ENCODE measurements at places on chromosomes 7 and 10.

GRCh38 chr7:125061776-125062397 lies 132.3 kb upstream of the POT1 start:
- DNase-seq: no peak

- DNase-seq: no peak
Measured at GRCh38 chr7:37070471-37070870, 346.2 kb upstream of the AOAH start.

GRCh38 chr10:86670290-86670811 lies 2.0 kb downstream of the LDB3 start:
- no peak for DNase-seq

DNA sequence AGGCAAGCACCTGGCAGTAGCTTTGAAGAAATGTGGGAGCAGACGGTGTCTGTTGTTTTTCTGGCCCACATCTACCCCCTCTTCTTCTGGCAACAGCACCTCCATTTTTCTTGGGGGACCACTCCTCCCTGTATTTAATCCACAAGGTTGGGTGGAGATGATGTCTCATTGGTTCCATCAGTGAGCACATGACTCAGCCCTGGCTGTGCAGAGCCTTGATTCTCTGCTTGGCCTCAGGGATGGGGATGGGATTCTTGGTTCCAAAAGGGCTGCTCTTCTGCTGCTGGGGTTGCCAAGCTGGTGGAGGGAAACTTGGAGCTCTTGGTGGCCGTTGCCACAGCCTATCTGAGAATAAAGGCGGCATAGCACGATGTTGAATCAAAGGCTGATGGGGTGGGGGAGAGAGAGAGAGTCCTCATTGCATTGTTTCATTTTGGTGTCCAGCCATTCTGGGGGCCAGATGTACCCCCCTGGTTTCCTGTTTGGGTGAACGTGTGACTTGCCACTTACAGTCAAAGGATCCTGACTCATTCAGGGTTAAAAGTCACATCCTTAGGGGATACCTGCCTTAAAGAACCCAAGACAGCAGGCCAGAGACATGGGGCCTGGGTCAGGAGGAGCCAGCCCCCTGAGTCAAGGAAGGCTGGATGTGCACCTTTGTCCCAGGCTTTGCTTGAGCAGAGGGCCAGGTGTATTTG lies 25.9 kb downstream of the GRK5 start:
- peak; percentile 21 for DNase-seq

DNA sequence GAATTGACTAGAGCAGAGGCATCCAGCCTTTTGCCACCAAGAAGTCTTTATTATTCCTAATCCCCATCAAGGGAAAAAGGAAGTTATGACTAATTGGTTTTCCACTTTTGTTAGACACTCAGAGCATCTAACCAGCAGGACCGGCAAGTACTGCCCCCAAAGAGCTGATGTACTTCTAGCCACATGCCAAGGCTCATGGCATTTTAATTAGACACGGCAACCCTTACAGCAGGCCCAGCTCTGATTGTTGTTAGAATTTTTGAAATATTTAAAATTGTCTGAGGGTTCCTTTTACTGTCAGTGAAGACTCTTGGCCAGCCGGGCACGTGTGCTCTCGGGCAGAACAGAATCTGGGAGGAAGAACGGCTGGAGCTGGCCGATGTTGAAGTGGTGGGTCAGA lies 114.8 kb downstream of the SPAG6 start:
- no peak for DNase-seq

GRCh38 chr7:129780257-129780973 lies 168.9 kb downstream of the NRF1 start:
- DNase-seq: peak; percentile 80

- no peak for DNase-seq
Measured at GRCh38 chr7:79936281-79936983, 198.2 kb upstream of the GNAI1 start.

DNA sequence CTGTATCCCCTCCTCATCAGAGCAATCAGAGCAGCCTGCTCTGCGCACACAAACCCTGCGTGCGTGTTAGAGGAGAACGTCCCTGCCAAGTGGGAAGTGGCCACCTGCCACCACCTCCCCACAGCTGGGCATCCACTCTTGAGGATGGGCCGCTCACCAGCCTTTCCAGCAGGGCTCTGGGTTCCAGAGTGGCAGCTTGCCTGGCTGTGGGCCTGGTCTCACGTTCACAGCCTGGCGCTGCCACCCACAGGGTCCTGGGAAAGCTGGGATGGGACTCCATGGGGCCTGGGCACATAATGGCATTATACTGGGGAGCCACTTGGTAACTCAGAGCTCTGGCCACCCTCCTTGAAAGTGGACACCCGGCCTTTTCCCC lies 151.1 kb upstream of the PPP2R2D start:
- no peak for DNase-seq

- DNase-seq: no peak
Measured at GRCh38 chr7:158246960-158247673, 340.5 kb downstream of the PTPRN2 start.

DNA sequence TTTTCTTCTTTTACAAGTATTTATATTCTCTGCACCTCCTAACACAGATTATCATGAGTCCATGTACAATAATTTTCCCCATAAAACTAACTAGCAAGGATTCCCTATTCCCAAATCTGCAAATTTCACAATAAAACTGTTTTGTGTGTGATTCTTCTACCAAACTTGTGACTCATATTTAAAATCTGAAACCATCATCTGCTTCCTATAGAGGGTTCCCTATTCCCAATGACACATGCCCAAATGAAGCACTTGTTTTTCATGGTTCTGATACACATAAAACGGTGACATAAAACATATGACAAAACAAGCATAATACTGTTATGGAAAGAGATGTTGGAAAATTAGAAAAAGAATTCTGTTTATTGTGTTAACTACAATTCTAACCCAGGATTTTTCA lies 657.6 kb downstream of the PARD3 start:
- DNase-seq: no peak

GRCh38 chr10:79054203-79055099 lies 14.3 kb upstream of the ZMIZ1 start:
- no peak for DNase-seq

DNA sequence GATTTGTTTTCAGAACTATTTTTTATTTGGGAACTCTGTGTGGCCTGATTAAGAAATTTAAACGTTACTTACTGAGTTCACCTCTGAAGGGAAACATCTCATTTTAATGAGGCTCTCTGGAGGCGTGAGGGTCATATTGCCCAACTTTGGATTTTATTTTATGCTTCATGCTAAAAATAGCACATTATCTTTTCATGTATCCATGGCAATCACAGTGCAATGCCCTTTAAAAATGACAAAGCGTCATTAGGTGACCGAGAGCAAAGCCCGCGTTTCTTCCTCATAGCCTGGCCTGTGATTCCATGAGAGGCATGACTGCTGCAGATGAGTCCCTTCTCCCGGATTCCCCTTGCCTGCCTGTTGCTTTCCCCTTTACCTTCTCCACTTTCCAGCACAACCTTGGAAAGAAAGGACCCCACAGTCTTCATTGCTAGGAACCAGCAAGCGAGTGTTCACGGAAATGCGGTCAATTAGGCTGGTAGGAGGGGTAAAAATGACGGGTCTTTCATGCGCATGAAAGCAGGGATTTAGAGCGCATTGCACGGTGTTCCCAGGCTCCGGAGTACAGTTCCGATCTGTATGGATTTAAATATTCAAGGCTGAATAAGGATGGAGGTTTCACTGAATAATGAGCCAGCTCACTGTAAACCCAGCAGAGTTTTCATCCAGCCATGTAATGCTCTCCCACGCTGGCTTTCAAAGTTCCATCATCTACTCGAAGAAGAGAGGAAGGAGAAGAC lies 98.2 kb upstream of the PITRM1 start:
- no peak for DNase-seq

DNA sequence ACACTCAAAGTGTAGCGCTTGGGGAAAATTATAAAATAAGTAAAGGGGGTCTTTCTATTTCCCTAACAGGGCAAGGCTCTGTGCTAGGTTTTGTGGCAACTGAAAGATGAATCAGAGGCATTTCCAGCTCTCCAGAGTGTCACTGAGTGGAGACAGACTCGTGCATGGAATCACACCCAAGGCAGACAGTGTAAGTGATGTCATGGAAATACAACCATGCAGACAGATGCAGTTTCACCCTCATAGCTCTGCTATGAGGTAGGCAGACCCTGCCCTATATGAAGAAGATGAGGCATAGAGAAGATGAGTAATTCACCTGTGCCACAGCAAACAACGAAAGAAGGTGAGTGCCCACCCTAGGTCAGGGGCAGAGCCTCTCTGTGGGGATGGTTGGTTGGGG lies 57.2 kb upstream of the PITRM1 start:
- DNase-seq: no peak

DNA sequence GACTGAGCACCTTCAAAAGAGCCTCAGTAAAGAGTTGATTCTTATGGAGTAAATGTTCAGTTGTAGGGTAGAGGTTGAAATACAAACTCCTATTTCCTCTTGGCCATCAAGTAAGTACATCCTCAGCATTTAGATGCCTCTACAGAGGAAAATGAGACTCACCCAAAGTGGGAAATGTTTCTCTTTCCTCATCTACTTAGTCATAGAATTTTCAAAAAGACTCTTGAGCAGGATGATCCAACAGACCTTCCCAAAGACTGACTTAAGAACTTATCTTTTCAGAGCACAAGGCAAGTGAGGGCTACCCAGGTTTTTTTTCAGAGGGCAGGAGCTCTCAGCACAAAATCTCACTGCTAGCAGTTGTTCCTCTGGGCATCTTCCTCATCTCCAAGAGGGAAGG lies 449.1 kb downstream of the KCNMA1 start:
- DNase-seq: no peak

DNA sequence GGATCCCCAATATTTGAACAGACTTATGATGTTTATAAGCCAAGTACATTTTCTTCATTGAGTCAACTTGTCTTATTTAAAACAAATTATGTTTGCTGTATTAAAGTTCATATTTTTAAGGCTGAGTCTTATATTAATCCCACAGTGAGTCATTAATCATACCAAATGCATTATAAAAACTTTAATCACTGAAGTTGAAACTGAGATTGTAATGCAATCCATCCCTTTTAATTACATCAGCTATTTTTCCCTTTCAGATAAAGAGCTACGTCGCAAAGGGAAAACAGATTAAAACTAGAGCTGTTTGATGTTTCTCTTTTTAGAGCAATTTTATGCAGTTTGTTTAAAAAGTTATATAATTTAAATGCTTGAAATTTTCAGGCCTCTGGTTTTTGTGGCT lies 183.0 kb downstream of the ARID5B start:
- no peak for DNase-seq

DNA sequence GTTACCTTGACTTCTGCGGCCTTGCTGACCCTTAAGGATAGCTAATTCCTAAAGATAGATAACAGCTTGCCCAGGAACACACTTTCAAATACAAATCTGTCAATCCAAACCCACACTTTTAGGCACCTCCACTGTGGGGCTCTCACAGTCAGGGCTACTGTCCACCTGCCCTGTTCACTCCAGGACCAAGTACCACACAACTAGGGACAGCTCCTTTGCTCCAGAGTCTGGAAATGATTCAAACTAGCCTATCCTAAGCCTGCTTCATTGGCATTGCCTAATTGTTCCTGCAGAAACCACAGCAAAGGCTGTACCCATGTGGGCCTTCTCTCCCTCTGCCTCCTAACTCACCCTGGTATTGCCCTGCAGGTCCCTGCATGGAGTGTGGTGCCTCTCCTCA lies 538.9 kb upstream of the IGFBP3 start:
- no peak for DNase-seq

DNA sequence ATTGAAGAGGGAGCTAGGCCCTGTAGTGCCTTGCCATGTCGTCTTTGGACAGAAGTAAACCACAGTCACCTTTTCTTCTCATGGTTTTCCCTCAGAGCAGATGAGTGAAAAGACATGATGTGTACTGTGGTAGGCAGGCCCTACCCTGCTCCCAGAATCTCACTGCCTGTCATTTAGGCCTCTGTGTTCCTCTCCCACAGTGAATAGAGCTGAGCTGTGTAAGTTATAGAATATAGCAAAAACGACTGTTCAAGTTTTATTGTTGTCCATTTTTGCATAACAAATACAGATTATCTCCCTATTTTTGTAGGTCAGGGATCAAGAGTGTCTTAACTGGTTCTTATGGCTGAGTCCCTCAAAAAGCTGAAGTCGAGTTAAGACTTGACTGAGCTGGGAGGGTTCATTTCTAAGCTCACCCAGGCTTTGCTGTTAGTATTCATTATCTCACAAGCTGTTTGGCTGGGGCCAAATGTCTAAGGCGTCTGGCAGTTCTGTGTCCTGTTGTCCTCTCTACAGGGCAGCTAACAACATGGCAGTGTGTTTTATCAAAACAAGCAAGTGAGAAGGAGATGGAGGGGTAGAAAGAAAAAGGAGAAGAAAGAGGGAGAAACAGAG lies 780.9 kb upstream of the POM121L12 start:
- no peak for DNase-seq

DNA sequence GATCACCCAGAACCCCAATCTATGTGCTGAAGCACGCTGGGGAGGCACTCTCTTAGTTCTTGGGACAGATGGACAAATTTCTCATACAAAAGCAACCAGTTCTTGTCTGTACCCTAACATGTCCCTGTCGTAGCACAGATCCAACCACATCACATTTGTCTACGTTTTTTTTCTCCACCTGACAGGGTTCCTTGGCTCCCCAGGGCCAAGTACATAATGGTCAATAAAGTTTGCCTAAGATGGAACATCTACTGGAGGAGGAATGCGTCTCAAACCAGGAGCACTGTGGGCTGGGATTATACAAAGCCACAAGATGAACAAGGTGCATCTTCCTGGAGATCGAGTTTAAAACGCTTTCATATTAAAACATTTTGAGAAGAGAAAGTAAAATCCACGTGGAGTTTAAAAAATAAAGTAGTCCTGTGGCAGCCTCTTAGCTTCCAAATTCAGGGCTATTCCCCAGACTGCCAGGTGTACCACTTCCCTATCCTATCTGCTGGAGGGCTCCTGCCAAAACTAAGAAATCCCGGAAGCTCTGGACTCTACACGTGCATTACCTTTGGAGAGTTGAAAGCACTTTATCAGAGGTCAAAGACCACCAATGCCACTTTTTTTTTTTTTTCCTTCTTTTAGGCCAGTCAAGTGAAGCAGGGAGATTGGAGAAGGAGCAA lies 1.4 kb downstream of the TMEM243 start:
- no peak for DNase-seq

DNA sequence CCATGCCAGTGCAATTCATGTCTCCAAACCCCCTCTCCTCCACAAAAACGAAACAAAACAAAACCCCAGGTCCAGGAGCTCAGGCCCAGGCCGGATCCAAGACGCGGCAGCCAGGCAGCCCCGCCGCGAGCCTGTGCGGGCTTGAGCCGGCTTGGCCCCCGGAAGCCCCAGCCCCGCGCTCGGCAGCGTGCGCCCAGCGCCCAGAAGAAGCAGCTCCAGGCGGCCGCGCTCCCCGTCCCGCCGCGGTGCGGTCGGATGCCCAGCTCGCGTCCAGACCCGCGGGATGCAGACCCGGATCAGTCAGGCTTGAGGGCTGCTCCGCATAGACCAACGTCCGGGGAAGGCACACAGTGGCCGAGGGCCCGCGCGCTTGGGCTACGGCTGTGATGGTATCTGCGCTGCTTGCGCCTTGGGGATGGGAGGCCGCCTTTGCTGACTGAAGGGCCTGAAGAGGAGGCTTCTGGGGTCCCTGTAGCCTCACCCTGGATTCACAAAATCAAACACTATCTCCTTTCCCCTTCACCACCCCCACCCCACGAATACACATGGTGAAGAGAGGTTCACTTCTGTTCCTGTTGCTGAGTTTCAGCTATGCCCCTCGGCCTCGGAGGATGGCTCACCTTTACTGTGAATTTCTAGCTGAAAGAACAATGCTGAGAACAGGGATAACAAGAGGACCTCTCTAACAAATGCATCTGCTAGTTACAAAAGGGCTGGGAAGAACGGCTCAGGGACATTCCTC lies 79.9 kb upstream of the EN2 start:
- DNase-seq: no peak

Measured in stimulated activated CD4-positive, alpha-beta T cell treated with anti-CD3 and anti-CD28 coated beads, Interleukin-1b, Interleukin-23, amount 100 ng/mL, for 48 hours (primary cell).